ENCODE measurements at places on chromosomes 13 and 19. TPM values are rescaled to one million over a fixed set of nuclear protein-coding genes. Genes with fewer than 3 reads are reported as not detected.
A peak's percentile ranks its signal among the peaks of the same experiment; 100 is the strongest.

RPS5 gene
- 2,588 TPM for total RNA-seq

ZFR2 gene
- 0.13 TPM for total RNA-seq

KLK3 gene
- total RNA-seq, result not detected

ATP4B gene
- not detected for total RNA-seq

FFAR2 gene
- not detected for total RNA-seq

KMT5C gene
- total RNA-seq, result 3.2 TPM

DCLK1 gene
- total RNA-seq, result 10.5 TPM

ELSPBP1 gene
- total RNA-seq, result not detected

TNFRSF19 gene
- total RNA-seq, result 0.13 TPM

GSX1 gene
- total RNA-seq, result not detected

ATP12A gene
- not detected for total RNA-seq

ZNF628 gene
- 0.77 TPM for total RNA-seq

- DNase-seq, result no peak
Observed at GRCh38 chr13:36339600-36340155, 6.5 kb downstream of the SPART start.

- peak; percentile 53 for DNase-seq
Observed at GRCh38 chr13:76980075-76980718, 11.7 kb upstream of the CLN5 start.

DNA sequence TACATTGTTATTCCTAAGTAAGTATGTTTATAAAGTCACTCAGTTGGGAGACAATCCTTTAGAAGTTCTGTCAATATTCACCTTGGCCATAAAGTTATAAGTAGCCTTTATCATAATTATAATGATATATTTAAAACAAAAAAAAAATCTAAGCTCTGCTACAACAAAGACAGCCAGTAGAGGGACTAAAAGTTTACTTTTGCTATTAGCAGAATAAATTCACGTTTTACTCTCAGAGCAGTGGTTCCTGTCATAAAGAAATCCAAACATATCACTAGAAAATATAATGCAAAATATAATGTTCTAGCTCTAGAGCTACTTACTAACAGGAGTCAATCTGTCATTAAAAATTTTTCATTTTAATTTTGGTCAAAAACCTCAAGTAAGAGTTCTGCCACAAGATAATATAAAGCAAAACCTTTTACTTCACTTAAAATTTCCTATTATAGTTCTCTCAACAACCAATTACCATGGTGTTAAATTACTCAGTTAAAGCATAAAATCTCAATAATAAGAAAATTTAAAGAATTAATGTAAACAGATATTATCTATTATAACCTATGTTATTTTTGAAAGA, 17.7 kb downstream of the INTS6 start:
- peak; percentile 49 for DNase-seq

DNA sequence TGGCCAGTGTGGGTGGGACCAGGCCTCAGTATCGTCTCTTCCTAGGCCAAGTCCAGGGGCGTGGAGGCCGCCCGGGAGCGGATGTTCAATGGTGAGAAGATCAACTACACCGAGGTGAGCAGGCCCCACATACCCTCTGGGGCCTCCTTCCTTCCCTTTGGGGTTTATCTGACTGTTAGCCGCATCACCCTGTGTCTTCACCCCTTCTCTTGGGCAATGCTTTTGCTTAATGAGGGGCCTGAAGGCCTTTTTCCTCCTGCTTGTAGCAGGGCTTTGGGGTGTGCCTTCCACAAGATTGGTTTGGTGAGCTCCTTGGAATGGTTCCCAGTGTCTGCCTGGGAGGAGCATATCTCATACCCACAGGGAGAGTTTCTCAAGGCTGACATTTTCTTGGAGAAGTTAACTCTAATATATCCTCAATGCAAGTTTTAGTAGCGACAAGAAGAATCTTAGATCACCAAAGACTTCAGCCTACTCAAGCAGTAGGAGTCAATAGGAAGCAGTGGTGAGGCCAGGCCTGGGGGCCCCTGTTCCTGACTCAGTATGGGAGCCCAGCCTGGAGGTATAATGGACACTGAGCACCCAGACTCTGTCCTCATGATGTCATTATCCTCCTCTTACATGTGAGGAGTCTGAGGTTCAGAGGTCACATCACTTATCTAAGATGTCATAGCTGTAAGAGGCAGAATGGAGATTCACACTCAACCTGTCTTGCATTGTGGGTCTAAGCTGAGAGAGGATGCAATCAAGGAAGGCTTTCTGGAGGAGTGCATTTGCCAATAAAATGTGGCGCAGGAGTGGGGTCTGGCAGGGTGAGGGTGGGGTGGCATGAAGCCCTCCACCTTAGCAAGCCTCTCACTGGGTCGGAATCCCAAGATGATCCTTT, 2.0 kb downstream of the GPI start:
- no peak for DNase-seq

GRCh38 chr13:60754211-60755090, 357.4 kb downstream of the TDRD3 start:
- DNase-seq, result no peak

DNA sequence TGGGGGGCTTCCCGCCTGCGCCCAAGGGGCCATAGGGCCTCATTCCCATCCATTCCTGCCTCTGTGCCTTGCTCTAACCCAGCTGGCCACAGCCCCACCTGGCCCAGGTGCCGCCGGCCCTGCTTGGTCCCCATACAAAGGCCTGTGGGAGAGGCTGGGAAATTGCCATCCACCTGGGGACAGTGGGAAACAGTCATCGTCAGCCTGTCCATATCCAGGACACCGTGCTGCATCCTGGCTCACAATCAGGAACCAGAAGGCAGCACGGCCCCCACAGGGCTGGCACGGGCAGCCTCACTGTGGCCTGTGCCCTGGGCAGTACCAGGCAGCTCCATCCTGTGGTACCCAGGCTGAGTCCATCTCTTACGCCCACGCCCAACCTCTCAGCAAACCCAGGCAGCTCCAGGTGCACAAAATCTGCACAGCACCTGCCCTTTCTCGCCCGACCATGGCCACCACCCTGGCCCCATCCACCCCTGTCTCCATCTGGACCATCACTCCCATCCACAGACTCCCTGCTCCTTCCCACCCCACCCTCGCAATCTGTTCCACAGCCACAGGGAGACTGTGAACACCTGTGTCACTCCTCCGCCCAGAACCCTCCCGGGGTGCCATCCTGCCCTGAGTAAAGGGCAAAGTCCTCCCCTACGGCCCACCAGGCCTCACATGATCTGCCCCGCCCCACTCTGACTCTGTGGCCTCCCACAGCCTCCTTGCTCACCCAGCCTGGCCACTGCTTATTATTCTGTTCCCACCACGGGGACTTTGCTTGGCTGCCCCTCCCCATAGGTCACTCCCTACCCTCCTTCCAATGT, 21.1 kb upstream of the FBXO27 start:
- DNase-seq, result no peak

- no peak for DNase-seq
Observed at GRCh38 chr13:42645717-42646116, 71.8 kb downstream of the TNFSF11 start.

- DNase-seq, result peak; percentile 29
Observed at GRCh38 chr19:35975608-35976214, 19.3 kb upstream of the SDHAF1 start.

DNA sequence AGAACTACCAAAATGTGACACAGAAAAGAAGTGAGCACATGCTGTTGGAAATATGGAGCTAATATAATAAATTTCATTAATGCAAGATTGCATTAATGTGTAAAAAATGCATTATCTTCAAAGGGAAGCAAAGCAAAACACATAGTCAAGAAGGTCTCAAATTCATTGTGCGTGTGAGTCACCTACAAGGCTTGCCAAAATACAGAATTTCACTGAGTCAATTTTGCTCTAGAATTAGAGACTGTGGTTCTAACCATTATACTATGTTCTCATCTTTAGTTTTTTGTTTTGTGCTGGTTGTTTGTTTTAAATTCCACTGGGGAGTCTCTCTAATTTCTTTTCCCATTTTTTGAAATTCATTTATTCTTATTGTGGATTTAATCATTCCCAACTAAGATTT, 149.8 kb upstream of the SLITRK1 start:
- no peak for DNase-seq

DNA sequence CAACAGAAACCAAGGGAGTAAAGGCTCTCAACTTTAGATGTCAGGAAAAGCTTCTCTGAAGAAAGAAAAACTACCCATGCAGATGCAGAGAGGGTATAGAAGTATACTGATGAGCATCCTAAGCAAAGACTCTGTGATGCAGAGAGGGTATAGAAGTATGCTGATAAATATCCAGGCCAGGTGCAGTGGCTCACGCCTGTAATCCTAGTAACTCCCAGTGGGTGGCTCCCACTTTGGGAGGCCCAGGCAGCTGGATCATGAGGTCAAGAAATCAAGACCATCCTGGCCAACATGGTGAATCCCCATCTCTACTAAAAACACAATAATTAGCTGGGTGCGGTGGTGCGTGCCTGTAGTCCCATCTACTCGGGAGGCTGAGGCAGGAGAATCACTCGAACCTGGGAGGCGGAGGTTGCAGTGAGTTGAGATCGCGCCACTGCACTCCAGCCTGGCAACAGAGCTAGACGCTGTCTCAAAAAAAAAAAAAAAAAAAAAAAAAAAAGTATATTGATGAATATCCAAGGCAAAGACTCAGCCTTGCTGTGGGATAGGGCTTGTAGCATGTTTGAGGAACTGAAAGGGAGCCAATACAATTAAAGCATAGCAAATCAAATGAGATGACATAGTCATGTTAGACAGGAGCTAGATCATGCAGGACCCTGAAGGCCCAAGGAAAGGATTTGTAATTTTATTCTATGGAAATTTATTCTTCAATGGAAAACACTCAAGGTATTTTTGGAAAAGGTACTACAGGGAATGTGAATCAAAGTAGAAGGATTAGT, 14.9 kb downstream of the UBL3 start:
- no peak for DNase-seq

GRCh38 chr19:55484593-55485438, at the start of gene NAT14:
NAT14 (plus strand) TSS chr19:55485188; CDS start chr19:55485709, 521 bp downstream.
- DNase-seq, result no peak

DNA sequence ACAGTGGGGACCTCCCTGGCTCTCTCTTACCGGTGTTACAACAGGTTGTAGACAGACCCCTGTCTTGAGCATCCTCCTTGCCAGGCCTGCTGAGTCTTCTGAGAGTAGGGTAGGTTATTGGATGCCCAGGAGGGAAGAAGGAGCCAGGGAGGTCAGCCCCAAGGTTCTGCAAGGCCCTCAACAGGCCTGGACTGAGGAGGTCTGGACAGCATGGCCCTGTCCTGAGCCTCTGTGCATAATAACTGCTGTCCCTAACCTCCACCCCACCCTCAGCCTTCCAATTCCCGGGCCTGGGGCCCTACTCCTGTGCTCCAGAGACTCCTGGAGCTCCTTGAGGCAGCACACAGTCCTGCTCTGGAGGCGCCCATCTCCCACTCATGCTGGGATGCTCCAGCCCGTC, 336 bp downstream of the CD22 start:
- no peak for DNase-seq

DNA sequence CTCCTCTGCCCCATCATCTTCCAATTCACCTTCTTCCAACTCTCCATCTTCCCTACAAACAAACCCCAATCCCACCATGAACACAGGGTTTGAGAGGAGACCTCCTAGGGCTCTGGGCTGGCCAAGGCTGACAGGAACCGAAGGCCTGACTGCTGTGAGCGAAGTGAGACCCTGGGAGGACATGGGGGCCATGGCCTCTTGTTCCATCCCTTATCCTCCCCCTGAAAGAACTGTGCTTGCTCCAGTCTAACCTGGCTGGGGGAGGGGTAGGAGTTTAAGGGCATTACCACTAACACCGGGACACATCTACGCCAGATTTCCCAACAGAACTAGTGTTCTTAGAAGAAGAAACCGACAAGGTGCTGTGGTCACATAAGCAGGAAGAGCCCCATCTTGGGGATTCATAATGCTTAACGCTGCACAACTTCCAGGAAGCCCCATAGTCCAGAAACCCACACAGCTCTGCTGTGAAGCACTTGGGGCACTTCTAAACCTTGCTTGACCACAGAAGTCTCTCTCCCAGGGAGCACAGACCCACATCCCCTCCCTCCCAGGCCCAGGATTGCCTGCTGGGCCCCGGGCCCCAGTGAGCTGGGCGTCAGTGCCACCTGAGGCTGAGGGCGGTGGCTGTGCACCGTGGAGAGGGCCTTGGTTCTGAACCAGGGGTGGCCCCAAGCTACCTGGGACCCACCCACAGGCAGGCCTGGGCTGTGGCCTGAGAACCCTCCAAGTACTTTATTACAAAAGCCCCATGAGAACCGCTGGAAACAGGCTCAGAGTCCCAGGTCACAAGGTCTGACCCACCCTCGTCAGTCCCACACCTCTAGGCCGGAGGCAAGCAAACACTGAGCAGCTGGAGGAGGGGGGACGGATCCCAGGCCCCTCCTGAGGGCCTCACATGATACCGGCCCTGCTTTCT, 18.8 kb downstream of the ZC3H4 start:
- DNase-seq, result no peak

DNA sequence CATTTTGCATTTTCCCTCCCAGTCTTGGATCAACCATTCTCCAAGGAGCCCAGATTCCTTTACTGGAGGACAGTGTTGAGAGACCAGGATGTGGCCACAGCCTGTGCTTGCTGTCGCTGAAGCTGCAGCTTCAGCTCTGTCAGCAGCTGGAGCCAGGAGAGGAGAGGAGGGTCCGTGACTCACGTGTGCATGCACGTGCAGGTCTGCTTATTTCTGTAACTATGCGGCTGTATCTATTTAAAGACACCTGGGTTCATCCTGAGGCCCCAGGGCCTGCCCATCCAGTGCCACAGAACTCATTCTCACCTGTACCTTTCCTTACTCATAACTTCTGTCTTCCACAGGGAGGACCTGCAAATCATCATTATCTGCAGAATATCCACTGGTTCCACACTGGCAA, 8.2 kb upstream of the LAMP1 start:
- no peak for DNase-seq

- no peak for DNase-seq
Observed at GRCh38 chr19:11337080-11337479, 2.4 kb downstream of the RAB3D start.

GRCh38 chr13:48626726-48627451, 26.8 kb upstream of the CYSLTR2 start:
- peak; percentile 11 for DNase-seq

- no peak for DNase-seq
Observed at GRCh38 chr19:12095111-12095790, 30.7 kb downstream of the ZNF844 start.

GRCh38 chr19:5903056-5903623, 450 bp downstream of the NDUFA11 start:
- DNase-seq, result no peak

GRCh38 chr19:44512326-44513298, 12.3 kb upstream of the ZNF180 start:
- DNase-seq, result no peak

- peak; percentile 8 for DNase-seq
Observed at GRCh38 chr13:85828094-85828684, 29.0 kb upstream of the SLITRK6 start.

GRCh38 chr19:28727480-28728159, 485.3 kb downstream of the UQCRFS1 start:
- DNase-seq, result no peak

GRCh38 chr13:27296496-27296895, 25.9 kb downstream of the RASL11A start:
- DNase-seq, result no peak

DNA sequence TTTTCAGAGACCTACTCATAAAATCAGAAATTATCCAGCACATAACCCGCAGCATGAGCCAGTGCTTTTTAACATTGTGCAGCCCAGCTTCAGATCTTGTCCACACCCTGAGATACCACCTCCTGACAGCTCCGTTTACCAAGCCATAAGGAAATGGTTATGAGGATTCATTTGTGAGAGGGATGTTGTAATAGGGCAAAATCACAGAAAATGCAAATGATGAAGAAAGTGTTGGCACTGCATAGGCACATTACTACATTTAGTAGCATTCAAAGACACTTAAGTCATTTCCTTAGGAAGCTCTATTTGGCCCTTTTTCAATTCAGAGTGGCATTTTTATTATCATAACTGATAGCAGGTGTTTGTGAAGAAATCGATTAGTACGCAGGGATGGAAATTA, 277.5 kb downstream of the DNAJC15 start:
- DNase-seq, result no peak

Measured in dermis microvascular lymphatic vessel endothelial cell (primary cell).